Glomerular endothelial cell (primary cell): ENCODE measurements at places on chromosomes 3 and 15. TPM values are rescaled to one million over a fixed set of nuclear protein-coding genes. Genes with fewer than 3 reads are reported as not detected.

DNA sequence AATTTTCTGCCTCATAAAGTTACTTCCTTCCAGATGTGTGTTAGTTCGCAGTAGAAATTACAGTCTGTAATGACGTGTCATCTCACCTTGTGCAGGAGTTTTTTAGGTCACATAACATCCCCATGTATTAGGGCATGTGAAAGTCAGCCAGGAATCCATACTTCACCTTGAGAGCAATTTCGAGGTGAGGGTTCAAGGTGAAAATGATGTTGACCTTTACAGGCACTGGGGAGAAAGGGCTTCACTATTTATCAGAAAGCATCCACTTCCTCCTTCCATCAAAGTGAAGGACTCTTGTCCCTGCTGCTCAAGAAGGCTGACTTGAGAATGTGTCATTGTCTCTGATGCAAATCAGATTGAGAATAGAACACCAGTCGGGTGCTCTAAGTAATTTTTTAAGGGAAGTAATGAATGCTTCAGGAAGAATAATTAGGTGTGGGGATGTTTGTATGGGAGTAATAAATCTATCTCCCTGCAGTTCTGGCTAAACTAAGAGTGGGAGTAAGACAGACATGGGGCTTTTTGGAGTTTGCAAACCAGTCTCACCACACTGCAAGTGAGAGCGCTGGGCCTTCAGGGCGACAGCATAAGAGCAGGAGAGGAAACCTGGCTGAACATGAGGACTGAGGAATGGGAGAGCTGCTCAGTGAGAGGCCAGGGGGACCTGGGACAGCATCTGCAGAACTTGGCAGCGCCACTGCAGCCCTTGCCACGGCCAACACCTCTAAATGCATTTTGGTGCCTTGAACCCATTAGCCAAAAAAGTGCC lies 85.9 kb upstream of the IL12A start:
- DNase-seq, result no peak

DNA sequence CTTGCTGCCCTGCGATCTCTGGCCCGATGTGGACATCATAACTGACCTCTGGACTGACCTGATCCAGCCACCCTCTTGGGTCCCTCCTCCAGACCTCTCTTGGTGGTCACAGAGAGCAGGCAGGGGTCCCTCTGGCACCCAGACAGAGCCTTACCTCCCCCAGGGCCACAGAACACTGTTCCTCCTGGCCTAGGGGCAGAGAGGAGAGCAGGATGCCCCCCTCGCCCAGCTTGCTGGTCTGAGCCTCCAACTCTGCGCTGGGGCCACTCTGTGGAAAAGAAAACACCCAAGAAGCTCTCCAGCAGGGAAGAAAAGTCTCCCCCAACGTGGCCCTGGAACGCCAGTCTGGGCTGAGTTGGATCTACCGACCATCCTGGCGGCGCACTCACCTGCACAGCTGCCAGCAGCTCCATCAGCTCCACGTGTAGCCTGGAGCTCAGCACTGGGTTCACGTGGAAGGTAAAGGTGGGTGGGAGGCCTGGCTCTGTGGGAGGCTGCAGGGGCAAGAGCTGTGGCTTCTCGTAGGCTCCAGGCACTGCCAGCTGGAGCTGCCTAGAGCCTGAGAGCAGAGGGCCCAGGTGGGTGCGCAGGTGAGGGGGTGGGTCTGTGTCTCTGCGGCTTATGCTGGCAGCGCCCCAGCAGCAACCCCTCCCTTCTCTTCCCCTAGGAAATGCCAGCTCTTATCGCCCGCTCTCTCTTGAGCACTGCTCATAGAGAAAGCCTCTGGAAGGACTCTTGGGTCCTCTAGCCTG lies 6.0 kb downstream of the PLA2G4F start:
- DNase-seq, result no peak

- no peak for DNase-seq
These were observed 566.3 kb downstream of the NR2F2 start for GRCh38 chr15:96896766-96897165.

DNA sequence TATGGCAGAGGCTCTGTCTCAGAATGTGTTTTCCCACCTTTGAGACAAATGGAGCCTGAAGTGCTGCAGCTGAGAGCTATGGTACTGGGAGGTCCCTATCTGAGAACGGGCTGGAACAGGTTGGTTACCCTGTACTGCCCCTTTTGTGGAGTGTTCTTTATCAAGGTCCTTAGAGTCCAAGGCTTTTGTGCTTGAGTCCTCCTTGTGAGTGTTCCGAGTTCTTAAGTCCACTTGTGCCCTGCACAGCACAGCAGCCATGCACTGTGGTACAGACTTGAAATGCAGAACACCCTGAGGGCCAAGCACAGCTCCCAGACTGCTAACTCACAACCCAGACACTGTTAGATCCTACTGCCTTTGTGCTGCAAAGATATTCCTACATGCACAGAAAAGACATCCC lies 67.8 kb downstream of the ARHGAP31 start:
- DNase-seq, result no peak

GRCh38 chr3:66115858-66116654 lies 77.3 kb upstream of the MAGI1 start:
- peak; percentile 96 for DNase-seq

DNA sequence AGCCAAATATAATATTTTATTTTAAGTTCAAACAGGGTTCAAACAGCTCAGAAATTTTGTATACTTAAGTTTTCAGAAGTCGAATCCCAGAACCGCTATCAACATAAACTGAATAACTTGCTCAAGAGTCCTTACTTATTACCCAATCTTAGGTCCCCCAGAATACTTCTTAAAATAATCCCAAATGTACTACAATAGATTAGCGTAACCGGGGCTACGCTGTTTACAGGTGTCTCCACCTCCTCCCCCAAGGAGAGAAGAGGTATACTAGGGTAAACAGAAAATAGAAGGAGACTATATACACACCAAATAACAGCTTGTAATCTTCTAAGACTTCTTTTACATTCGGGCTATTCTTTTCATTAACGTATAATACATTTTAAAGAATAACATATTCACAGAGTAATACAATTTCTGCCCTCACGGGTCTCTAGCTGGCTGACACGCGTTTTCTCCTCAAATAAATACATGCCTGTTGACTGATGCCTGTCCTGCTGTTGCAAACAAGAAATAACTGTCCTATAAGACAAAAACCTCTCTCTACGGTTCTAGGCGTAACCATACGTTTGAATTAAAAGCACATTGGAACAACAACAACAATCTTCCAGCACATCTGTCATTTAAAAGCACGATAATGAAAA lies 1.3 kb downstream of the DENND4A start:
- DNase-seq, result no peak

DNA sequence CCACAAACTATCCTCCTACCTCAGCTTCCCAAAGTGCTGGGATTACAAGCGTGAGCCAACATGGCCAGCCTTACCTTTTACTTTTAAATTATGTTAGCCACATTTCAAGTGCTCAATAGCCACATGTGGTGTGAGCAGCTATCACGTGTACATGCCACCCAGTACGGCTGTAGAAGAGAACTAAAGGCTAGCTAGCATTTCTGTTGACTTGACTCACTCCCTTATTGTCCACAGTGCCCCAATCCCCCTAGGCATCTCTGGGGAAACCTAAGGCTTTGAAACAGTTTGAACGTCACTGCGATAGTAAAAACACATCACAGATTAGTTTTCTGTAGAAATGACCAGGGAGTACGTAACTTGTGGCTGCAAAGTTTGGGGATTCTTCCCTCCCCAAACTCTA lies 12.0 kb downstream of the C15orf40 start:
- no peak for DNase-seq

- DNase-seq, result no peak
These were observed 26.3 kb downstream of the CDIN1 start for GRCh38 chr15:36605604-36606263.

- no peak for DNase-seq
These were observed 270.4 kb downstream of the OCA2 start for GRCh38 chr15:27828746-27829145.

HEXA gene
- 171 and 194 TPM in 2 replicates for total RNA-seq

SNTN gene
- not detected in 2 replicates for total RNA-seq
